ENCODE measurements at places on chromosomes 3 and 15. TPM values are rescaled to one million over a fixed set of nuclear protein-coding genes. Genes with fewer than 3 reads are reported as not detected.

DNA sequence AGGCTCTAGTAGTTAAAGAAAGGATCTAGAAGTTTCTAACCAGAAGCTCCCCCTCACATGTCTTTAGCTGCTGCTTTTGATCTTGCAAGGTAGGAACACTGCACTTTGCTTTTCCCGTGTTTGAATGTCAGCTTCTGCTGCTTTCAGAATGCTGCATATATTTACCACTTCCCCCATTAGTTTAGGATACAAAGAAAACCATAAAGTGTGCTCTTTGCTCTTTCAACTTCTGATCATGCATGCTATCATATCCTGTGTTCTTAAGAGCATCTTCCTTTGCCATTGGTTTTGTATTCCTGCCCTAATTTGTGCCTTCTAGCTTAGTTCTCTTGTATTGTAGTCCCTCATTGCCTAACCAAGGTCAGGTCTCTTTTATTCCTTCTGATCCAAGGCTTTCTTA, 43.3 kb downstream of the ZNF609 start:
- DNase-seq = no peak

DNA sequence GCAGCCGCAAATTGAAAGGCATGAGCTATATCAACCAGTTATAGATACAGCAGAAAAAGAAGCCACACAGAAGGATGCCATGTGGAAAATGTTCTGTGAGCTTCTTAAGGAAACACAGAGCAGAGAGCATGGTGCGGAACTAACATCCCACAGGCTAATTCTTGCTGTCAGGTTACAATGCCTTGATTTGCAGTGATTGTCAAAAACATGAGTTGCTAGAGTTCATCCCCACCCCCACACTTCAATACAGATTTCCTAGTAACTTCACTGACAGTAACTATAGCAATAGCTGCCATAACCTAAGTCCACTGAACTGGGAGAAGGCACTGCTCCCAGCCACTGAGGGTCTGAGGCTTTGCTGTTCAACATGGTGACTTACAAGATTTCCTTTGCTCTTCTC, 821.6 kb downstream of the SQOR start:
- no peak for DNase-seq

DNA sequence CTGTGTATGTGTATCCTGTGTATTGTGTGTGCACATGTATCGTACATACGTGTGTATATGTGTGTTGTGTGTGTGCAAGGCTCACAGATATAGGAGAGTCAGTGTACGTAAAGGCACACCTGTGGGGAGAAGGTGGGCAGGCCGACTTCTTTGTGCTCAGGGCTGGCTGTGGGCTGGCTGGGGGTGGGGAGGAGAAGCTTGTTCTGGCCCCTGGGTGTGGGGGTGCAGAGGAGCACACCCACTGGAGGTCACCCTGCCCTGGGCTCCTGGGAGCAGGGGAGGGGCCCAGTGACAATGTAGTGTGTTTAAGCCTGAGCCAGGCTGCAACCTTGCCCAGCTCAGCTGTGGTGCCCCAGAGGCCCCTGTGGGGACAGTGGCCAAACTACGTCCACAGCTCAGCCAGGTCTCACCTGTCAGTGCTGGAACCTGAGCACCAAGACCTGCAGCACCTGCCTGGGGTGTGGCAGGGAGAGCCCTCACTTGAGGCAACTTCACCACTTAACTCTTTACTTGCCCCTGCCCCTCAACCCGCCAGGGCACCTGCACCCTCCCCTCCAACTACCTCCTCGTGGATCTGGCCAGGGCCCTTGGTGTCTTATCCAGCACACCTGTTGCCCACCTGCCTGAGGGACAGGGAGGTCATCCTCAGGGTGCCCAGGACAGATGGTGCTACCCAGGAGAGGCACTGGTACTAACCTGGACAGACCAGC, 2.6 kb upstream of the HHATL start:
- DNase-seq = no peak

SCN11A gene
- 1.0 TPM for total RNA-seq

ATP13A5 gene
- total RNA-seq = 1.5 TPM

SUCNR1 gene
- 0.44 TPM for total RNA-seq
